ENCODE measurements at places on chromosomes 5 and 9.

DNA sequence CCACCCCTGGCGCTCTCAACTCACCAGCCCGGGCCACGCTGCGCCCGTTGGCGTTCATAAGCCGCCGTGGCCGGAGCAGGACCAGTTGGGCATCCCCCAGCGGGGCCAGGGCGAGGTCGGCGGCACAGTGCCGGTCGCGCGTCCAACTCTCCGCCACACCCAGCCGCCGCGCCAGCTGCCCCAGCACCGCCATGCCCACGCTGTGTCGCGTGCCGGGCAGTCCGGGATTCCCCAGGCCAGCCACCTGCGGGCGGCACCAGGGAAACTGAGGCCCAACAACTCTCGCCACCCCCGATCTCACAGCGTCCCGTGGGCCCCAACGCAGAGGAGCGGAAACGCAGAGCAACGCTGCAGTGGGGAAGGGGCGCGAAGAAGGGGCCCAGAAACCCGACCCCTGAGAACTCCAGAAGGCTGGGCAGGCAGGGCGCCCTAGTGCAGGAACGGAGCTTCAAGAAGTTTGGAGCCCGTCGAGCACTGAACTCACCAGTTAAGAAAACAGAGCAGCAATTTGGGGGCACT, 453 bp downstream of the PTRH1 start:
- no peak for DNase-seq

- no peak for DNase-seq
Measured at GRCh38 chr5:158879993-158880392, 219.7 kb downstream of the EBF1 start.

GRCh38 chr5:68911840-68912690, 181.7 kb upstream of the SLC30A5 start:
- DNase-seq: no peak

DNA sequence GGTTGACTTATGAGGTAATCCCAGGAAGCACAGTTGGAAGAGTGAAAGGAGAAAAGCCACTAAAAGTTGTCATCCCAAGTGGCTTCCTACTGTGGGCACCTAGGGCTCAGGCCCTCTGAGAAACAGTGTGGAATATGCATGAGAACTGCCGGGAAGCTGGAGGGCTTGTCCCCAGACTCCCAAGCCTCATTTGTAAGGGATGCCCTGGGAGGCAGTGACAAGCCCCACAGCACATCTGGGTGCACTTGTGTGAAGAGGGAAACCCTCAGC, 64.5 kb downstream of the SFXN1 start:
- no peak for DNase-seq

- DNase-seq: no peak
Measured at GRCh38 chr9:79889369-79889768, 317.6 kb downstream of the TLE4 start.

- no peak for DNase-seq
Measured at GRCh38 chr9:97315550-97315949, 8.1 kb downstream of the CCDC180 start.

DNA sequence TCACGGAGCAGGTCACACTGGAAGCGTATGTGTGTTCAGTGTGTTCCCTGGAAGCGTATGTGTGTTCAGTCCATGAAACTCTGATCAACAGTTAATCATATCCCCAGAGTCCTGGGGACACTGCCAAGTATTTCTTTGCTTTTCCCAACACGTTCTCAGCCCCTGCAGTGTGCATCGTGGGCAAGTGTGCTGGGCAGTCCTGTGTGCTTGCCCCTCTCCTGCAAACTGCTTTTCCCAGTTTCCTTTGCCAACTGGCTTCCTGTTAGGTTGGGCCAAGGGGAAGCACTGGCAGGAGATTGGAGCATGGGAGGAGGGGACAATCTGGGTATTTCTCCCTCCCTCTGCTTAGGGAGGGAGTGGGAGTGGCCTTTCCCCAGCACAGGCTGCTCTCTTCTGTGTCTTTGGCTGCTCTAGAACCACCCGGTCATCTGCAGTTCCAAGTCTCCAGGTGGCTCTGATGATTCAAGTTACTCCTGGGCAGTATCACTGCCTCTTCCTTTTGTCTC, 36.8 kb upstream of the NEK6 start:
- DNase-seq: no peak

DNA sequence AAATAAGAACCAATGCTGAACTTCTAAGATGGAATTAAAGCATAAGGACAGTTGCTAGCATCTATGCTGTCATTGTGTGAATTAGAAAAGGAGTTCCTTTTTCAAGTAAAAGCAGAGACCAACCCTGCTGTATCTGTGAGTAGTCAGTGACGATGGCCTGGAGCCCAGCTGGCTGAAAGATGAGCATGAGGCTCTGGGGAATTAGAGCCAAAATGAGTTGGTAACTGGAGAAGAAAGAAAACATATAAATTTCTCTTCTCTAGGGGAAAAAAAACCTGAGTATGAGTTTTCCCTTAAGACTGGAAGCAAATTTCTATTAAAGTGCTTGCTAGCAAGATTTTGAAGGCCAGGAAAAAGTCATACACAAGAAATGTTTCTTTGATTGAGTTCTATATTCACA, 1.6 kb upstream of the SPZ1 start:
- DNase-seq: no peak

DNA sequence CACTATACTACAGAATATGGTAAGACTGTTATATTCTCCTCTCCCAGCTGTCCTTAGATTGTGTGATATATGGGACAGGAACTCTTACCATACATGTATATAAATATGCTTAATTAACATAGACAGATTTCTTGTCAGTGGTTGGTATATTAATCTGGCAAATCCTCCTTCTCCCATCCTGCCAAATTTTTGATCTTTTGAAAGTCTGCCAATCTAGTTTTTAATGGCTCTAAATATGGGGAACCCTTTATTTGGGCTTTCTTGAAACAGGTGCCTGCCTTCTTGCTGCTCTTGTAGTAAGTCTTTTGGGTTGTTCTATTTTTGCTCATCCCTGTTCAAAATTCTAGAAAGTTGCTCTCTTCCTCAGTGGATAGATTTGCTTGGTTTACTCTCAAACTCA, 63.5 kb downstream of the SPATA31D1 start:
- no peak for DNase-seq

- no peak for DNase-seq
Measured at GRCh38 chr9:117868594-117868993, 164.4 kb downstream of the TLR4 start.

DNA sequence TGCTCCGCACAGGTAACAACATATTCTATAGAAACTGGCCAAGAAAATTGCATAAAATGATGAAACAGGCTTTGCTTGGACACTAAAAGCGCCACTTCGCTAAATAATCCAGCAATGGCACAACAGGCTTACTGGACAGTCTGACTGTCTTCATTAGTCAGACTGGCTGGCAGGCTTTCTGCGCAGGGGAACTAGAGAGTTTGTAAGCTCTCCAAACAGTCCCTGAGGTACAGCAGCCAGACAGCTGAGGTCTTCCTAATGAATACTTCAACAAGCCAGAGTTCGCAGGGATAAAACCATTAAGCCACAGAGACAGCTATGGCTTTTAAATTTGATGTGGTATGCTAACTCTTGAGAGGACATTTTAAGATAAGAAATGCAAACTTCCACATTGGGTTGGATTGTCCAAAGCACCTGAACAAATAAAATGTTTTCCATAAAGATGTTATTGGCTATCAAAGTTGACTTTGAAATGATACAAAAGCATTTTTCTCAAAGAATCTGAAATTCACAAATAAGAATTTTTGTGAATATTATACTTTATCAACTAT, 20.7 kb downstream of the PLK2 start:
- no peak for DNase-seq

DNA sequence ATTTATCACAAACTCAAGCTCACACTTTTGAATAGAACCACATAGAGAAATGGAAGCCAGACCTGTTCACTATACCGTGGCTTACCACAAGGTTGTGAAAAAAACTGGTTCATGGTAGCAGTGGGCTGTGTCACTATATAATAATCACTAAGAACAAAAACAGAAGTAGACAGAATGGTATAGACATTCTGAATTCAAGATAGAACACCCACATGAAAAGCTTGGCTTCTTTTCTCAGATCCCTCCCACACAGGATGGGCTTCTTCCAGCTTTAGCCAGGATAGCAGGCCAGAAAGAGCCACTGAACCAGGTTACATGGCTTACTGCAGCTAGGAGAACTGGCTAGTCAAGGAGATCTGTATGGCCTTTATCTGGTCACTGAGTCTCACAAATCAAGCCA, 6.1 kb upstream of the NRG2 start:
- DNase-seq: no peak

DNA sequence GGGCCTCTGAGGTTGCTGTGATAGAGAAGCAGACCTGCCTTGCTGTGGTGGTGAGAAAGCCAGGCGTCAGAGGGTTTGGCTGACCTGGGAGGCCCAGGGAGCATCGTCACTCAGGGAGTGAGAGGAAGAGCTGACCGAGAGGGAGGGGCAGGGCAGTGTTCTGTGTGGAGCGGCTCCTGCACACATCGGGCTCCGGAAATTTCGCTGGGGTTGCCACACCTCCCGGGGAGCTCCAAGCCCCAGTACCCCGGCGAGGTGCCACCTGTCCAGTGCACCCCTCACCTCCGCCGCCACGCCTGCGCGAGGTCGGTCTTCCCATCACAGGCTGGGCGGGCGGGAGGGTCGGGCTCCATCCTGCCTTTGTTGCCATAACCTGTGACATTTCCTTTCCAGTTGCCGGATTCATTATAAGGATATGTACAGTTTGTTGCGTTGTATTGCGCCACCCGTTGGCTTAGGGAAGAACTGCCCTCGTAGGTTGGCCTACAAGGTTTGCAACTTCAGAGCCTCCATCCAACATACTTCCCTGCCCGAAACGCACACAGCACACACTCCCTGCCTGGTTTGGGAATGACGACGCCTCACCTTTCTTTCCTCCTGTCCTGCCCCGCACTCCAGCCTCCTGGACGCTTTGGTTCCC, 223.2 kb downstream of the CACNA1B start:
- no peak for DNase-seq

GRCh38 chr9:136043441-136043991, 51.6 kb downstream of the NACC2 start:
- no peak for DNase-seq

GRCh38 chr5:9617221-9617620, 12.9 kb downstream of the TAS2R1 start:
- DNase-seq: no peak

DNA sequence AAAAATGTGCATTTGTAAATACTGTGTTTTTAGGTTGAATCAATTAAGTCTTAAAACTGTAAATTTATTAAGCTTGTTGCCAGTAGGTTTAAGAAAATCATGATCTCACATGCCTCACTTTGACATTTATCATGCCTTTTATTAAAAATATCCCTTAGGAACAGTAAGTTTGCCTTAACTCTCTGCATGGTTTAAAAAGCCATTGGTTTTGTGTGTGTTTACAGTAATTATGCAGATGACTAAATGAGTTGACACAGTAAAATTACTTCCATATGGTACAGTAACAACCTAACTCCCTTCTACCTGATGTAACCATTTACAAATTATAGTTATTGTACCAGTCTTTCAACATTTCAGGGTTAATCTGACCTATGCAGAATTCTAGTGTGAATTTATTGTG, 6.5 kb downstream of the RPS6 start:
- no peak for DNase-seq

GRCh38 chr9:19485193-19485592, 76.4 kb downstream of the ACER2 start:
- DNase-seq: no peak
